ENCODE measurements at places on chromosomes 11 and 22.

- peak; percentile 74 for DNase-seq
Observed at GRCh38 chr22:24289114-24289513, 18.5 kb downstream of the SPECC1L start.

DNA sequence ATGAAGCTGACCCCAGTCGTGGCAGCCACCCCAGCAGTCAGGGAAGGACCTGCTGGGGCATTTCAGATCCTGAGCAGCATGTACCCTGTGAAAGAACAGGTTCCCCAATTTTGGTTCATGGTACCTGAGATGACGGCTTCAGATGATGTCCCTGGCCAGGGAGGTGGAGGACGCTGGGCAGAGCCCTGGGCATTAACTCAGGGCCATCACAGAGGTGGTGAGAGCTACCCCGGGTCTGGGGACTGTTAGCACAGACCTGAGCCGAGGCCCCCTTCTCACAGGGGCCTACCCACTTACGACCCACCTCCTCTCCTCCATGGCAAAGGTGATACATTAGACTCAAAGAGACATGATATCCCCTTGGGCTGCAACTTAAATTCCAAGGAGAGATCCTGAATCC is 68.1 kb downstream of the CDKN1C start:
- DNase-seq, result no peak

DNA sequence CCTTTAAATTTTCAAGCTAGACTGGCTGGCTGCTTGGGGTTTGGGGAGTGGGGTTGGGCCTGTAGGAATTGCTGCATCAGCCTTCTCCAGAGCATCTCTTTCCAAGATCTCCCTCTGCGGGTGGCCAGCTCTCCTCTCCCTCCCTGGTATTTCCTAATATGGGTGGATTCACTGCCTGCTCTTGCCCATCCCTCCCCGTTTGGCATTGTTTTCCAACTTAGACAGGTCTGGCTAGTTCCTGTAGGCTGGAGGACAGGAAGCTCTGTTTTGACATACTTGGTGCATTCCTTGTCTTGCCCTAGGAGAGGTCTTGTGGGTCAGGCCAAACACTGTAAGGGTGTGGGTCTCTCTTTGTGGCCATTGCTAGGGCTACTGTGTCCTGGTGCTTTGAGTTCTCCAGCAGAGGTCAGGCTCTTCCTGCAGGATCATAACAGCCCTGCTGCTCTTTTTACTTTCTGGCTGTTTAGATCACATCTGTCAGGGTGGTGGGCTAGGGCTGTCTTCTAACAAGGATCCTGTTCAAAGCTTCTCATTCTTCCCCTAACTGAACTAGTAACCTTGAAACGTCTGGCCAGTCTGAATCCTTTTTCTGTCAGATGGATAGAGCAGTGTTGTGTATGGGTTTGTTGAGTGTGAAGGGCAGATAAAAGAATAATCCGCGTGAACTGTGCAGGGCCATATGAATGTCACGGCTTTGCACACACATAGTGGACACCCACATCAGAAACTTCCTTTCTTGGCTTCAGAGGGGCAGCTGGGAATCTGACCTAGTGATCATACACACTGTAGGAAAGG is 18.3 kb upstream of the MICALL1 start:
- peak; percentile 75 for DNase-seq

- no peak for DNase-seq
Observed at GRCh38 chr11:31687861-31688260, 123.3 kb downstream of the PAX6 start.

DNA sequence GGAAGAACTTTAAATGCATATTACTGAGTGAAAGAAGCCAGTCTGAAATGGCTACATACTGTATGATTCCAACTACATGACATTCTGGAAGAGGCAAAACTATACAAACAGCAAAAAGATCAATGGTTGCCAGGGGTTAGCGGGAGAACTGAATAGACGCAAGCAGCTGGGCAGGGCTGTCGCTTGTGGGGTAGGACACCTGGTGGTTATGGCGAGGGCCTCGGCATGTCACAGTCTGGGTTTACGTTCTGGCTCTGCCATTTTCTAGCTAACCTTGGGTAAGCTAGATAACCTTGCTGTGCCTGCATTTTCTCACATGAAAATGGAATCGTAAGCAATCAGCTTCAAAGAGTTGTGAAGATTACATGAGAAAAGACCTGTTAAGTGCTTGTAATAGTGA is 55.2 kb upstream of the SYT13 start:
- no peak for DNase-seq

- no peak for DNase-seq
Observed at GRCh38 chr11:64373598-64373974, 14.6 kb downstream of the RPS6KA4 start.

Data from GM03348 (cell line).